Daoy (cell line): ENCODE measurements at places on chromosomes 13 and 19. TPM values are rescaled to one million over a fixed set of nuclear protein-coding genes. Genes with fewer than 3 reads are reported as not detected.

CGB8 gene
- 27.8 and 31.4 TPM in 2 replicates for total RNA-seq

NALCN gene
- total RNA-seq, result 0.27 TPM in 1 of 2 replicates, not detected in the other

WDR88 gene
- not detected in 2 replicates for total RNA-seq

ZNF253 gene
- 3.9 and 5.1 TPM in 2 replicates for total RNA-seq

ZNF610 gene
- 3.8 and 6.5 TPM in 2 replicates for total RNA-seq

LRRC8E gene
- 8.5 and 11.8 TPM in 2 replicates for total RNA-seq

TEX29 gene
- not detected in 2 replicates for total RNA-seq

CYP2A6 gene
- not detected in 2 replicates for total RNA-seq

CHST8 gene
- 0.06 and 0.29 TPM in 2 replicates for total RNA-seq

TUBGCP3 gene
- 8.8 and 12.2 TPM in 2 replicates for total RNA-seq

FAM83E gene
- total RNA-seq, result not detected in 2 replicates

ERVK3-1 gene
- 125 and 149 TPM in 2 replicates for total RNA-seq

ZIM2 gene
- 2.5 and 4.8 TPM in 2 replicates for total RNA-seq

FGF9 gene
- 0.60 and 0.74 TPM in 2 replicates for total RNA-seq

DNA sequence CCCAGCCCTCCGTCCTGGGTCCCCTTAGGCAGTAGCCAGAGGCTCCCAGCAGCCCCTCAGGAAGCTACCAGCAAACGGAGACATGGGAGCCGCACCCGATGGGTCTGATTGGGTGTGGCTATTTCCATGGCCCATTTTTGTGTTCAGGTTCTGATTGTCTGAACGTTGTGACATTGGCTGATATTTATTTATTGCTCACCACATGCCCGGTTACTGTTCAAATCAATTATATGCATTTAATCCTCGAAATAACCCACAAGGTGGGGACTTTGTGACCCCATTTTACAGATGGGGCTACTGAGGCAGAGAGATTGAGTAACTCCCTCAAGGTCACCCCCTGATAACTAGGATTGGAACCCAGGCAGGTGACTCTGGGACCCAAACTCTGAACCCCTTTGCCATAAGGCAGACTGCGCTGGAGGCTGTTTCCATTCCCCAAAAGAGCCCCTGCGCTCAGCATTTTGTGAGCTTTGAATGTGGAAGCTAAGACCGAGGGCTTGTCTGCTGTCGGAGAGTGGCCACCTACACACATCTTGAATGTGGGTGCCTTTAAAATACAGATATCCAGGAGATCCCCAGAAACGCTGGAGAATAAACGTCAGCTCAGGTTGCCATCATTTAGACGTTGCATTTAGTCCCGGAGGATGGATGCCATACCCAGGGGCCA is 13.6 kb upstream of the MCF2L start:
- DNase-seq, result no peak

DNA sequence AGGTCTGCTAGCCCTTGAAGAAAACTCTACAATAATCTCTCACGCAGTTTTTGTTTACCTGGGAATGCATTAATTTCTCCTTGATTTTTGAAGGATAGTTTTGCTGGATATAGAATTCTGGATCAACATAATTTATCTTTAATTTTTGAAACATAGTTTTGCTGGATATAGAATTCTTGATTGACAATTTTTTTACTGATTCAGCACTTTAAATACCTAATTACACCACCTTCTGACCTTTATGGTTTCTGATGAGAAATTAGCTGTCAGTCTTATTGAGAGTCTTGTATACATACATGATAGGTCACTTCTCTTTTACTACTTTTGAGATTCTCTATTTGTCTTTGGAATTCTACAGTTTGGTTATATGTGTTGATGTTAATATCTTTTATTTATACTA is 741.6 kb downstream of the FGF9 start:
- DNase-seq, result no peak

DNA sequence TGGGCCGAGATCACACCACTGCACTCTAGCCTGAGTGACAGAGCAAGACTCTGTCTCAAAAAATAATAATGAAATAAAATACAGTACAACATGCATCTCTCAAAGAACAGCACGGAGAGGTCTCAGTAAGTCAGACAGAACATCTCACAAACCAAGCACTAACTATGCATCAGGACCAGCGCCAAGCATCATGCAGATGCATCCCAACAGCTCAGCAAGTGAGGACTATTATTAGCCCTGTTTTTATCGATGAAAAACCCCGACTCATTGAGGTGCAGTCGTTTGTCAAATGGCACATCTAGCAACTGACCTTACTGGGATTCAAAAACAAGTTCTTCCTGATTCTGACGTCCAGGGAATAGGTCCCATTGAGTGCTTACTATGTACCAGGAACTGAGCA is 3.8 kb downstream of the C19orf47 start:
- no peak for DNase-seq

- DNase-seq, result no peak
These were observed 107.3 kb downstream of the FGF14 start for GRCh38 chr13:102294407-102295018.

DNA sequence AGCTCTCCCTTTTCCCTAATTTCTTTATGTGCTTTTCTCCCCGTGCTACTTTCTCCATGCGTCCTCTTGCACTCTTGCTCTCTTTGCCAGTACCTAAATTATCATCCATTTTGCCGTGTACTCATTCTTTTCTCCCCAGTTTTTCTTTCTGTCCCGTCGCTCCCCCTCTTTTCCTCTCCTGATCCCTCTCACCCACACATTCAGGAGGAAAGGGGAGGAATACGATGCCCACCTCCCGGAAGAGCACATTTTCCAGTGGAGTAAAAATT is 821 bp downstream of the ZNF616 start:
- DNase-seq, result no peak

DNA sequence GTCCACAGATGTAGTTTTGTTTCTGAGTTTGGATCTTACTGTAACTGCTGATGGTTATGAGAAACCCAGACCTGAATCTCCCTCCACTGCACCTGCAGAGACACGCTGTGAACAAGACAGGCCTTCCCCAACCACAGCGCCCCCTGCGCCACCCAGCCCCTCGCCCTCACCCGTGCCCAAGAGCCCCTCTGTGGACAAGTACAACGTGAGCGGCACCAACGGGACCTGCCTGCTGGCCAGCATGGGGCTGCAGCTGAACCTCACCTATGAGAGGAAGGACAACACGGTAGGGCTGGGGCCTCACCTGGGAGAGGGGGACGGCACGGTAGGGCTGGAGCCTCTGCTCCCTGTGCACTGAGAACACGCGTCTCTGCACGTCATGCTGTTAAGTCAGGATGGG is 22.3 kb downstream of the LAMP1 start:
- DNase-seq, result no peak

DNA sequence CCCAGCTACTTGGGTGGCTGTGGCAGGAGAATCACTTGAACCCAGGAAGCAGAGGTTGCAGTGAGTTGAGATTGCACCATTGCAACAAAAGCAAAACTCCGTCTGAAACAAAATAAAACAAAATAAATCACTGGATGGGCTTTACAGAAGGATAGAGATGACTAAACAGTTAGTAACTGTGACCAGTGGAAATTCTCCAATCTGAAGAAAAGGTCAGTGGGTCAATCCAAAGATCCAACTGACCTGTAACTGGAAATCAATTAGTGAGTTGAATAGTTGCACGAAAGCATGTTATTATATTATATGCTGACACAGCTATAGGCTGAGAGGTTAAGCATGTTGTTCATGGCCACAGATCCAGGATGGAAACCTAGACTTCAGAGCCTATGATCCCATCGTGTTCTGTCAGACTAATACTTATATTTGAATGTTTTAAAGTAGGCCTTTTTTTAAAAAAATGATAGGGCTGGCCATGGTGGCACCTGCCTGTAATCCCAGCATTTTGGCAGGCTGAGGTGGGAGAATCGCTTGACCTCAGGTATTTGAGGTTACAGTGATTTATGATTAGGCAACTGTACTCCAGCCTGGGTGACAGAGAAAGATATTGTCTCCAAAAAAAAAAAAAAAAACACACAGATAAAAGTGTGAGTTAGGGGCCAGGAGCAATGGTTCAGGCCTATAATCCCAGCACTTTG is 1.4 kb downstream of the ECH1 start:
- DNase-seq, result no peak

DNA sequence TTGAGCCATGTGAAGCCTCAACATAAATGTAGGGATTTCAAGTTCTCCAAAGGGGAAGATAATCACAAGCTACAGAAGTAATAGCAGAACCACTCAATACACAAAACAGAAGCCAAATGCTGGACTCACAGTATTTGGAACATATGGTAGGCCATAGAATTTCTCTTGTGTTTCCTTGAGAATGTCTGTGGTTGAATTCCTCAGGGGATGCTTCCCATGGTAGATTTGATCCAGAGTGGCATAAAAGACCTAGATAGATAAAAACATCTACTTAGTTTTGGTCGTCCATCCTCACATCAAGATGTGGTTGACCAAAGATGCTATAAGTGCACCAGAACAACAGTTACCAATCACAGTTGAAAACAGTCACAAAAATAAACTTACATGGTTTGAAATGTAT is 83.4 kb downstream of the MIPEP start:
- DNase-seq, result no peak

DNA sequence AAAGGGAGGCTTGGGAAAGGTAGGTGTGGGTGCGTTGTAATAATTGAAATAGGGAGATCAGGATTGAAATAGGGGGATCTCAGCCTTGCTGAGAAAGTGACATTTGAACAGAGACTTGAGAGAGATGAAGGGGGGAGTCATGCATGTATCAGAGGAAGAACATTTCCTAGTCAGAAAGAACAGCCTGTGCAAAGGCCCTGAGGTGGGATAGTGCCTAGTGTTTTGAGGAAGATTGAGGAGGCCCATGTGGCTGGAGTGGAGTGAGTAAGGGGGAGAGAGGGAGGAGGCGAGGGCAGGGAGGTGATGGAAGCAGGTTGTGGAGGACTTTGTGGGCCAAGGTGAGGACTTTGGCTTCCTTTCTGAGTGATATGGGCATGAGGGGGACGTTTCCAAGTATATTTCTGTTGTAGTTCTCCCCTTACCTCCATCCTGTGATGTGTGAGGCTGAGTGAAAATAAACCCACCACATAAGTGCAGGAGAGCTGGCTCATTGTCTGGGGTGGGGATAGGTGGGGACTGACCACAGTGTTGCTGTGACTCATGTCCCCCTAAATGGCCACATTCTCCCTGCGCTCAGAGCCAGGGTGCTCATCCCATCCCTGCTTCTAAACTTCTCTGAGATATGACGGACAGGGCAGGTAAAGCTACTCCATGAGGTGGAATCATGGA is 17.8 kb downstream of the ACTL9 start:
- peak; percentile 28 for DNase-seq

DNA sequence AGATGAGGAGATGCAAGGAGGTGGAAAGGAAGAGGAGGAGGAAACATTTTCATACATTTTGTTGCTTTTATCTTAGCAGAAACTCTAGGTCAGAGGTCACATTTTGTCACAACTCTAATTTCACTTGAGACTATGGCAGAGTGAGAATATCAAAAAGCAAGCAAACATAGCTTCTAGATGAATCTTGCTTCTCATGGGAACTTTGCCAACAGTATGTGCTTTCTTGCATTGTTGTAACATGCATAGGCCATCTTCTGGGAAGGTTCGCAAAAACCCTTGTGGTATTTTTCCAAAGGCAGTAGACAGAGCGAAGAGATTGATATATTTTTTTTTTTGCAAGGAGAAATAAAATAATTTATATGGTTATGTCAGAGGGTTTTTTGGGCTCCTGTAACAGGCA is 291.3 kb downstream of the MTUS2 start:
- DNase-seq, result no peak

GRCh38 chr13:43274881-43275280 is 251.5 kb downstream of the DNAJC15 start:
- no peak for DNase-seq

- no peak for DNase-seq
These were observed 13.1 kb downstream of the SETDB2 start for GRCh38 chr13:49457221-49457620.

- DNase-seq, result no peak
These were observed 2040.3 kb upstream of the PCDH20 start for GRCh38 chr13:63455938-63456337.

DNA sequence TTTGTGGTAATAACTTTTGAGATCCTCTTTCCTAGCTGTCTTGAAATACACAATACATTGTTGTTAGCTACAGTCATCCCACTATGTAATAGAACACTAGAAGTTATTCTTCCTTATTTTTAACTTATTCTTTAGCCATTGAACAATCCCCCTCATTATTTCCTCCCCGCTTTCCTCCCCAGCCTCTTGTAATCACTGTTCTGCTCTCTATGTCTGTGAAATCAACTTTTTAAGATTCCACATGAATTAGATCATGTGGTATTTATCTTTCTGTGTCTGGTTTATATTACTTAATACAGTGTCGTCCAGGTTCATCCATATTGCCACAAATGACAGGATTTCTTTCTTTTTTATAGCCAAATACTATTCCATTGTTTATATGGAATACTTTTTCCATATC is 72.9 kb downstream of the SLC10A2 start:
- no peak for DNase-seq

DNA sequence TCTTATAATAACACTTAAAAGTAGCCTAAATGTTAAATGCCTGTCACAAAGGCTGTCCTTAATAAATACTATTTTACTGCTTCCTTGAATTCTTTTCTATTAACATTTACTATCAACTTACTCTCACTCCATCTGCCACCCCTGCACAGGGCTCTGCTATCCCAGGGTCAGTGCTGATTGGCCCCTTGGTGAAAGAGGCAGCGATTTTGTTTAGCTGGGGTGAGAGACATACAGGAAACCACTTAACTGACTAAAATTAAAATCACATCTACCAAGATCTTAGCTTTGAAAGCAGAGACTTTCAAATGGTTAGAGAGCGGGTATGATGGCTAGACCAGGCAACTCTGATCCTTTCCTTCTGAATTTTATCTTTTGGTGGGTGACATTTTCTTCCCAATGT is 149.9 kb upstream of the HTR2A start:
- DNase-seq, result no peak

GRCh38 chr19:34824686-34825085 is 51.7 kb upstream of the ZNF599 start:
- no peak for DNase-seq

DNA sequence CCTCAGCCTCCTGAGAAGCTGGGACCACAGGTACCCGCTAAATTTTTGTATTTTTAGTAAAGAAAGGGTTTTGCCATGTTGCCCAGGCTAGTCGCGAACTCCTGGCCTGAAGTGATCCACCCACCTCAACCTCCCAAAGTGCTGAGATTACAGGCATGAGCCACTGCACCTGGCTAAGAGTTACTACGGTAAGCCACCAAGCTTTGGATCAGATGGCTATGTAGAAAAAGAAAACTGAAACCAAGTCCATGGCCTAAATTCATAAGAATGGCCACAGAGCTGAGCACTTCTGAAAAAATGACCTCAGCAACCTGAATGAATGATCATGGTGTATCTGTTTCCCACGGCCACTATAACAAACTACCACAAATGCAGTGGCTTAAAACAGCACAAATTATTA is 9.4 kb downstream of the OPA3 start:
- DNase-seq, result no peak
